ENCODE measurements at places on chromosomes 3 and 15. TPM values are rescaled to one million over a fixed set of nuclear protein-coding genes. Genes with fewer than 3 reads are reported as not detected.

Gene ZNF502
- total RNA-seq = 2.3 TPM

Gene PPM1M
- 94.3 TPM for total RNA-seq

Gene CHDH
- total RNA-seq = 0.22 TPM

Gene SYNPR
- total RNA-seq = not detected

Gene TLNRD1
- 20.1 TPM for total RNA-seq

Gene ZNF385D
- total RNA-seq = not detected

Gene FBXL22
- 0.63 TPM for total RNA-seq

Gene INKA1
- 1.8 TPM for total RNA-seq

Gene MANF
- total RNA-seq = 109 TPM

Gene BFSP2
- total RNA-seq = 0.51 TPM

Gene HHLA2
- total RNA-seq = 2.2 TPM

Gene ARPP19
- 129 TPM for total RNA-seq

Gene SLC9C1
- total RNA-seq = not detected

Gene DUOXA2
- total RNA-seq = not detected

Gene SOX14
- not detected for total RNA-seq

Gene GOLGA8O
- 1.1 TPM for total RNA-seq

Gene THUMPD3
- total RNA-seq = 66.3 TPM

Gene C2CD4B
- total RNA-seq = 0.38 TPM

Measured in activated CD8-positive, alpha-beta T cell treated with anti-CD3 and anti-CD28 coated beads for 36 hours (primary cell).